D341Med (cell line): ENCODE measurements at places on chromosomes 7 and 10.

DNA sequence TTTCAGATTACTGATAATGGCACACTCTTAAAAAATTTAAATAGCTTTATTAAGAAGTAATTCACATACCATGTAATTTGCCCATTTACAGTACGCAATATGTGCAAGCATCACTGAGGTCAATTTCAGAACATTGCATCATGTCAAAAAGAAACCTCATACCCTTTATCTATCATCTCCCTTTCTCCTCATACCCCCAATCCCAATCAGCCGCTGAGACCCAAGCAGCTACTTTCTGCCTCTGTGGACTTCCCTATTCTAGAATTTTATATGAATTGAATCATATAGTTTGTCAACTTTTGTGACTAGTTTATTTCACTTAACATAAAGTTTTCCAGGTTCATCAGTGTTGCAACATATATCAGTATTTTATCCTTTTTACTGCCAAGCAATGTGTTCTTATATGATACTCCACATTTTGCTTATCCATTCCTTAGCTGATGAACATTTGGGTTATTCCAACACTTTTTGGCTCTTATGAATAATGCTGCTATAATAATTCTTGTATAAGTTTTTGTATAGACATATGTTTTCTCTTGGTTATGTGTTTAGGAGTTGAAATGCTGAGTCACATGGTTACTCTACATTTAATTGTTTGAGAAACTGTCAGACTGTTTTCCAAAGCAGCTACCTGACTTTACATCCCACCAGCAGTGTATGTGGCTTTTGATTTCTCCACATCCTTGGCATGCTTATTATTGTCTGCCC, 26.9 kb upstream of the TPK1 start:
- DNase-seq, result no peak

- DNase-seq, result no peak
Observed at GRCh38 chr7:33157781-33158180, 28.4 kb downstream of the BBS9 start.

DNA sequence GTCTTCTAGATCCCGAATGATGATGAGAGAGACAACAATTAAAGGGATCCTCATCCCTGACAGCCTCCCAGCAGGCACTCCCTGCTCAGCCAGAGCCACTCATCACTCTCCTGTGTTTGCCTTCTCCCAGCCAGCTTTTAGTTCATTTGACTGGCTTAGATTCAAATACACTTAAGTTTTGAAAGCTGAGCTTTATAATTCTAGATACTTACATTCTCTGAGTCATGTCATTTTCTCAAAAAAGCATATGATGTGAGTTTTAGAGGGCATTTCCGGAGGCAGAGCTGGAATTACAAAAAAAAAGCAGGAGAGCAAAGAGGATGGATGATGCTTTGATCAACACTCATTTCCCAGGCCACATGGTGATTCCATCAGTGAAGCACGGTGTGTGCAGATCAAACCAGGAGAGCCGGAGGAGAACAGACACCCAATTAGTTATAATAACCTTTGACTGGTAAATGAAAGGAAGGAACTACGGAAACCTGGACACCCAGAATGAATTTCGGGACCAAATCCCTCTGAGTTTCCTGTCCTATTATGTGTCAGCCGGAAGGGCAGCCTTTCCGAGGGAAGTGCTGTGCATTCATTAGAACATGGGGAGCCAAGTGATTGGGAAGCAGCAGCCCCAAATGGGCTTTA, 81.5 kb upstream of the HPS1 start:
- DNase-seq, result no peak

- DNase-seq, result no peak
Observed at GRCh38 chr7:144085978-144086377, at the start of gene OR2A12. TSS of gene OR2A12 (plus strand) at chr7:144086278. CDS start at chr7:144095108, 8,830 bp downstream.

DNA sequence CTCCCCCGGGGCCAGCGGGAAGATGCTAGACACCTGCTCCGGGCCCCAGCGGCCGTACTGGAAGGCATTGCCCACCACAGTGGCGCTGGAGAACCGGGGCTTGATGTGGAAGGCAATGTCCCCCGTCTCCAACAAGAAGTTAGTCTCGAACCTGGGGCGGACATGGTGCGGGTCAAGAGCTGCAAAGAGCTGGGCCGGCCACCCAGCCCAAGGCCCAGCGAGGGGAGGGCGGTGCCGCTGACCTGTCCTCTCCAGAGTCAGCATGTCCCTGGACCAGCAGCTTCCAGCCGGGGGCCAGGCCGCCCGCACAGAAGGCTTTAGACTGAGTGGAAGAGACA, 551 bp downstream of the GRIFIN start:
- DNase-seq, result no peak

DNA sequence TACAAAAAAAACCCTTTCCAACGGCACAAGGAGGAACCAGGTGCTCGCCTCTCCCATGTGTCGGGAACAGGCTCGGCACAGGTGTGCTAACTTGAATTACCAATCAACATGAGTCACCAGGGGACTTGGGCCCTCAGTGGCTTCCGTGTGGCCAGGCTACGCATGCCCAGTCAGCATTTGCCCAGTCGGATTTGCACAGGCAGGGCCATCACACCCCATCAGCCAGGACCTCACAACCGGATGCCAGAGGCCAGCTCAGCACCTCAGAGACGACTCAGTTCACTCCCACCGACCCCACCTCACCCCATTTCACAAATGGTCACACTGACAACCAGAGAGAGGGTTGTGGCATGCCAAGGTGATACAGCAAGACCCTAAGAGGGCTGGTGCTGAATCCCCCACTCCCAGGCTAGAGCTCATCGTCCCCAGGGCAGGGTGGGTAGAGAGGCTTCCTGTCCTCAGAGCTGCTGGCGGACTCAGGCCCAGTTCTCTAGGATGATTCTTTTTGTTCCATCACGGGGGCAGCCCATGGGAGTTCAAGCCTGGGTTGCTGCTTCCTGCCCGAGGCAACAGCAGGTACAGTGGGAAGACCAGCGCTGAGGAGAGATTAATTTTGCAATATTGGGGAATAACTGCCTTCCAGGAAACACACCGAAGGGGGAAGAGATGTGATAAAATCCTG, 13.6 kb downstream of the ANXA11 start:
- DNase-seq, result no peak

DNA sequence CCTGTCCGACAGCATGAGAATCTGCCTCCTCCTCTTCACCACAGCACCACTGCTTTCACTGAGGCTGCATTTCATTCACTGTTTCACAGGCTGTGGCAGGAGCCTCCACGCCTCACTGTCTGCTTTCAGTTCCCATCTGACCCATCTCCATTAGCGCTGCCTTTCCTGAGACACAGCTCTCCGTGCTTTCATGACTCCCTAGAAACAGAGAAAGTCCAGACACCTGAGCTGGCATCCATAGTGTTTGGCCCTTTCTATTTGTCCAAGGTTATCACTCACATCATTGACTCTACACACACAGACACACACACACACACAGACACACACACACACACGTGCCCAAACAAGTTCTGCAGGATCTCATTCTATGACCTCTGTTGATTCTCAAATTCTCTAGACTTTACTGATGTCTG, 5.2 kb downstream of the LGI1 start:
- no peak for DNase-seq

DNA sequence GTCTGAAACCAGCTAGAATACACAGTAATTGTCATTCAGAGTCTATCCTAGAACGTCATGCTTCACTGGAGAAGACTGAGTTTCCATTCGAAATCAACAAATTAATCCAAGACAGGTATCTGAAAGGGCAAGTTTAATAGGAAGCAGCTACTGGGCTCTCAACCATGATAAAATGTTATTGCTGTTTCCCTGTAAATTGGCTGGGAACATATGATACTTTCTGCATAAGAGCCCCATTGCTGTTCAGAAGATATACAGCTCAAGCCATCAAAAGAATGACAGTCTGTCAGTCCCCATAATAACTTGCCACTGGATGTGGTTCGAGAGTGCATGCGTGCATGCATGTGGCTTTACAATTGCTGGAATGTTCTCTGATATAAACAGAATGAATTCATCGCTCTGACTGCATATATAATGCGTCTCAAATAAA, 129.0 kb downstream of the HIBADH start:
- no peak for DNase-seq

DNA sequence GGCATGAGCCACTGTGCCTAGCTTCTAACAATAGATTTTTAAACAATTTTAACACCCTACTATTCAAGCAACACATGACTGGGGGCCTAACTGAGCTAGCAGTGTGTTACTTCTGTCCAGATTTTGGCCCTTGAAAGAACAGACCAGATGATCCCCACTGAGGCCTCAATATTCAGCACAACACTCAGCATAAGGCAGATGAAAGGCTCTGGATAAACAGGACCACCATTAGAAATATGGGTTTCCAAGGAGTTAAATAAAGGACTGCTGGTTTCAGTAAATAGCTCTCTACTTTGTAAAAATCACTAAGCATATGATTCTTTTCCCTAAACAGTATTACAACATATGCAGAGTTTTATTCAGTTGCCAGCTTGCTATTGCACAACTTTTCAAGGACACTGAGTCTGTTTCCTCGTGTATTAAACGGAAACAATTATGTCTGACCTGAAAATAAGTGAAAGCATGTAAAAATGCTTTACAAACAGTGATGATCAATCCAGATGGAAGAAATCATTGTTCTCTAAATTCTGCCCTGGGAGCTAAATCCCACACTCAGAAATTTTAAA, 23.8 kb upstream of the FZD1 start:
- no peak for DNase-seq

DNA sequence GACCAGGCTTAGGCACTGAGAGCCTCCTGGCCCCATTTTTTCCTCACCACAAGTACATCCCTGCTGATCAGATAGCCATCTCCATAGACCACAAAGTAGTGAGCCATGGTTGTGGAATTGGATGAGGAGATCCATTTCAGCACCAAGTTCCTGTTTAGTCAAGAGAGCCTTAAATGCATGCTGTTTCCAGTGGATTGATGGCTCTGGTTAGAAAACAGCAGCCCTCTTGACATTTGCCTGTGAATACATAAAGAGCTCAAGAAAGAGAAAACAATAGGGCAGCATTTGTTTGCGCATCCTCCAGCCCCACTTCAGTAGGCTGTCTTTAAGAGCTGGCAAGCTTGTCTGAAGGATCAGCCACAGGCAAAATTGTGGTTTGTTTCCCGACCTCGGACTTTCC, 251.2 kb downstream of the POU6F2 start:
- DNase-seq, result no peak

DNA sequence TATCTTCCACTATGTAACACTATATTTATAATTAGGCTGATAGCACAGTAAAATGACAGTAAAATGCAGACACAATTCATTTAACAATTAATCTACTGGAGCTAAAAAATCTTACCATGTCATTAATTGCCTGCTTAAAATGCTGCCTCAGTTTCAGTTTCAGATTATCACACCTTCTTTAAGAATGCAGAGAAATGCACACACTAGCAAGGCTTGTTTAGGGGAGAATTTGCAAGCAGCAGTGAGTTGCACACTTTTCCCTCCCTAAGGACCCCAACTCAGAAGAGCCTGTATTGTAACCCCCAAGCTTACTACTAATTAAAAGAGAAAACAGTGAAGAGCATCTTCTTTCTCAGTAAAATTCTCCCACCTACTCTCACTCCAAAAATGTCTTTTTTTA, 79.7 kb upstream of the KCNIP2 start:
- DNase-seq, result no peak

GRCh38 chr7:2299870-2300512, 14.2 kb downstream of the SNX8 start:
- peak; percentile 4 for DNase-seq

GRCh38 chr10:122246830-122247520, 24.1 kb upstream of the BTBD16 start:
- no peak for DNase-seq

DNA sequence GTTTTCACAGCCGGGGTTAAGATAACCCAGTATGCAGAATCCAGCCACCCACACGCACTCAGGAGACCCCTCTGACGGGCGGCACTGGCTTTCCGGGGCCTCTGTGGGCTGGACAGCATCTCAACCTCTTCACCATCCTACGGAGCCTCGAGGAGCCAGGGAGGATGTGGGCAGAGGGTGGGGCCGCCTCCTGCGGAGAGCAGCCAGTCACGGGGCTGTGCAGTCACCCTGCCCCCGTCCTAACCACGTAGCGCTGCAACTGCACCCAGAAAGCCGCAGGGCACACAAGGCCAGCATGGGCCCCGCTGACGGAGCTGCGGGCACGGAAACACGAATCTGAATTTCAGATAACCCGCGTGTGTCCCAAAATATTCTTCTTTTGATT, 270.3 kb downstream of the ELFN1 start:
- no peak for DNase-seq

- DNase-seq, result peak; percentile 52
Observed at GRCh38 chr7:111853201-111853990, 291.1 kb upstream of the IMMP2L start.

DNA sequence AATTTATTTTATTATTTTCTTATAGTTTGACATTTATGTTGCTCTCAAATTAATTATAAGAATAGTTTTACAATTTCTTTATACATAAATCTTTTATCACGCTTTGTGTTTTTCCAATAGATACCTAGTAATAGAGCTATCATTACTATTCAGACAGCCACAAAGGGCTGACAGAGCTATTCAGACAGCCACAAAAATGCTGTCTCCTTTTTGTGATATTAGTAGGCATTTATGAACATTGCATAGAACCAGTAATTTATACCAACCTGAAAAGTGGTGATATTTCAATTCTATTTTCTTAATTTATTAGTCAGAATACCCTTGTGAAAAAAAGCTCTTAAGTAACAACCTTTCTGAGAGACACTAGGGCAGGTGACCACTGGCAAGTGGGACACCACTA, 34.2 kb upstream of the IGFBP3 start:
- DNase-seq, result no peak

- DNase-seq, result peak; percentile 78
Observed at GRCh38 chr7:110442381-110442837, 648.5 kb upstream of the LRRN3 start.

DNA sequence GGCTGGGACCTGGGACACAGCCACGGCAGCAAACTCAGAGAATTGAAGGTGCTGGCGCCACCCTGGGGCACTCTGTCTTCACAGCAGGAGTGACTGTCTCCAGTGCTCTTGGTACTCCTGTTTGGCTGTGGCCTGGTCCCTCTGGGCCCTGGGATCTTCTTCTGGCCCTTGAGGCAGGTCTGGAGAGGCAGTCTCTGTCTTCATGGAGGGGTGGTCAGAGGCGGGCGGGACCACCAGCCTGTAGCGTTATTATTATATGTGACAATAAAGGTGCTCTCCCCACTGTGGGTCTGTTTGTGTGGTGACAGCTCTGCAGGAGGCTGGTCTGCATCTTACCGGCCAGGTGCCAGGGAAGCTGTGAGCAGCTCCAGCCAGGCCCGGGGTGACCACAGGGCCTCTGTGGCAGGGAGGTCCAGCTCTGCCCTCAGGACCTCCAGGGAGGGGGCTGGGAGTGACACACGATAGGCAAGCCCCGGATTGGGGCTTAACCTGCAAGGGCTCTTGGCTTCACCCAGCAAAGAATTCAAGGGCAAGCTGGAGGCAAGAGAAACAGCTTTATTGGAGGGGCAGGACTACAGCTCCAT, 70.3 kb downstream of the MYL10 start:
- peak; percentile 50 for DNase-seq

DNA sequence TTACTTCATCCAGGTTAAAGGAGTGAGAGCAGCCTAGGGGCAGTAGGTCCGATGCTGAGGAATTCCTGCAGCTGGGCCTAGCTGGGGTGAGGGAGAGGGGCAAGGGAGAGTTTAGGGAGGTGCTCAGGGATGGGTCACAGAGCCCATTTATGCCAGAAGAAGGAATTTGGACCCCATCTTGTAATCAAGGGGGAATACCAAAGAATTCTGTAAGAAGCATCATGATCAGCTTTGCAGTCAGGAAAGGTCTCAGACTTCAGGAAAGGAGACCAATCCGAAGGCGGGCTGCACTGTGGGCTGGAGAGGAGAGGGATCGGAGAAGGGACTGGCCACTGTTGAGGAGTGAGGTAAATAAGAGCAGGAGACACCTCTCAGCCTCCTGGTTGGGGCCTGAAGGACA, 566.6 kb upstream of the MGMT start:
- no peak for DNase-seq

GRCh38 chr7:47446871-47447466, 134.9 kb downstream of the TNS3 start:
- DNase-seq, result no peak
